ENCODE measurements at places on chromosomes 1 and 21.

DNA sequence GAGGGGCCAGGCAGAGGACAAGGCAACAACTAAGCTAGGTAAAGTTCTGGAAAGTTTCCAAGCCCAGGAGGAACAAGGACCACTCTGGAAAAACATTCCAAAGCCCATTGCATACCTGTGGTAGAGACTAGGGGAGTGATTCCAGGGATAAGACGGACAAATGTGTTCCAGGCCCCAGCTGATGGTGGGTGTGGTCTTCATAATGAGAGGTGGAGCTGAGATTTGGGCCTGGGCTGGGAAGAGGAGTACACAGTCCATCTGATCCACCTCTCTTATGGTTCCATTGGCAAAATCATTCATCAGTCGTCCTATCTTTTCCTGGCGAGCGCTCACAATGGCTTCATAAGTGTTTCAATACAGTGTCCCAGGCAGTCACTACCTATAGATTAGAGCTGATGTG, 4.5 kb downstream of the KLHDC7A start:
- DNase-seq, result no peak

- no peak for DNase-seq
These were observed 446.3 kb upstream of the NCAM2 start for GRCh38 chr21:20551939-20552338.

- DNase-seq, result no peak
These were observed 13.1 kb downstream of the ATP13A2 start for GRCh38 chr1:16998589-16998988.

DNA sequence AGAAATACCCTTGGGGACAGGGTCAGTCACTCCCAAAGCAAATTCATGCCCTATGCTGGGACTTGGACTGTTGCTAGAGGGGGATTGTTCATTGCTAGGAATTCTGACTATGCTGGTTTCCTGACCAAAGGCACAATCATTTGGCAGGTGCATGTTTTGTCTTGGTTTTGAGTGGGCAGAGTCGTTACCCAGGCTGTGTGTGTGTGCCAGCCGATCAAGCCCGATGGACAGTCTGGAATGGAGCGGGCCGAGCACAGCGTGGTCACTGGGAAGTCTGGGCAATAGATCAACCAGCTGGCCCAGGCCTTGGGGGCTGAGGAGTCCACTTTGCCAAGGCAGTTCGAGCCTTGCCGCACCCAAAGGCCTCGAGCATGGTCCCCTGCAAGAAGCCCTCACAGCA, 60.9 kb downstream of the HTR6 start:
- DNase-seq, result no peak

- no peak for DNase-seq
These were observed 361.7 kb upstream of the SNX7 start for GRCh38 chr1:98299861-98300260.

- peak; percentile 56 for DNase-seq
These were observed 29.6 kb upstream of the FMO1 start for GRCh38 chr1:171218661-171219060.

DNA sequence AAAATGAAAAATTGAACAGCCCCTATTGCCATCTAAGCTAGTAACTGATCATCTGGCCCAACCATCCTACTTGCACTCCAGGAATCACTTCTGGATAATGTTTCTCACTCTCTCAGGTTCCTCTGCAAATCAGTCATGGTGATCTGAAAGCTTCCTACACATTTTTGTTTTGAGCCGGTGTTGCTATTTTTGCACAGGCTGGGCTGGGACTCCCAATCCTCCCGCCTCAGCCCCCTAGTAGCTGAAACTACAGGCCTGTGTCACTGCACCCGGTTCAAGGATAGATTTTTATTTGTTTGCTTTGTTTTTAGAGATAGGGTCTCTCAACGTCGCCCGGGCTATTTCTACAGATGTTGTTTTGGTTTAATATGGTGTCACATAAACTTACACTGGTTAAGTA, 40.5 kb upstream of the HMCN1 start:
- DNase-seq, result no peak

- DNase-seq, result peak; percentile 49
These were observed 923.2 kb downstream of the LTN1 start for GRCh38 chr21:28069450-28069923.

DNA sequence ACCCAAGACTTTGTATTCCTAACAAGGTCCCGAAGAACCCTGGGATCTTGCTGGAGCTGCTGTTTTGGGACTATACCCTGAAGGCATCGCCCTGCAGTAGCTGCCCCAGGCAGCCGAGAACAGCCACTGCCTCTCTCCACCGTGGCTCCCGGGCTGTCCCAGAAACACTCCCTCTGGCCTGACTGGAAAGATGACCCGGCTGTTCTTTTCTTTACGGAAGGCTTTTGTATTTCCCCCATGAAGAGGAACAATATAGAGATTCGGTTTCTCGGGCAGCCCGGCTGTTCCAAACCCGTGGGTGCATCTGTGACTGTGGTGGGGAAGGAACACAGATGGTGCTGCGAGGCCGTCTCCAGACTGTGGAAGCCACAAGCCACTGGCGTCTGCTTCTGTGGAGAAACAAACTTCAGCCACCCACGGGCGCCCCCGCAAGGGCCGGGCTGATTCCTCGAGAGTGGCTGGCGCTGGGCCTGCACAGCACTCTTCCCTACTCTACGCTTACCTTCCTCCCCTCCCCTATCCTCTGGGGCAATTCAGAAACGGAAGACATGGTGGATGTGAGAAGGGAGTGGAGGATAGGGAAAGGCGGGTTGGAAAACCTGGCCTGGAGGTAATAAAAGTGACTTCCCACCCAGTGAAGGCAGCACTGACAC, 33.7 kb upstream of the VASH2 start:
- DNase-seq, result peak; percentile 35

GRCh38 chr1:237894131-237894530, 3.4 kb upstream of the ZP4 start:
- DNase-seq, result no peak

DNA sequence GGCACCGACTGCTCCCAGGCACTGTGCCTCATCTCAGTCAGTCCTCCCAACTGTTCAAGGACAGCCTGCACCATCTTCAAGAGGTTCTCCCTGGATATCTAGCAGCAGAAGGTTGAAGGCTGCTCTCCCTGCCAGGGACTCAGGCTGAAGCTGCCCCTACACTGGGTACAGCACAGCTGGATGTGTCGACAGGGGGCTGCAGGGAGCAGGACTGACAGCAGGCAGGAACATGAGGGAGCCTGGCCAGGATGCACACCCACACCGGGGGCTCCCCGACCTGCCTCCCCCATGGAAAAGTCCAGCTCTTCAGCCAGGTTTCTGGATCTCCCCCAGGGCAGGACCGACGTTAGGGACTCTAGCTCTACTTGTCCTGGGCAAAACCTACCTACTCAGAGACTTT, 20.5 kb downstream of the SETD4 start:
- no peak for DNase-seq

DNA sequence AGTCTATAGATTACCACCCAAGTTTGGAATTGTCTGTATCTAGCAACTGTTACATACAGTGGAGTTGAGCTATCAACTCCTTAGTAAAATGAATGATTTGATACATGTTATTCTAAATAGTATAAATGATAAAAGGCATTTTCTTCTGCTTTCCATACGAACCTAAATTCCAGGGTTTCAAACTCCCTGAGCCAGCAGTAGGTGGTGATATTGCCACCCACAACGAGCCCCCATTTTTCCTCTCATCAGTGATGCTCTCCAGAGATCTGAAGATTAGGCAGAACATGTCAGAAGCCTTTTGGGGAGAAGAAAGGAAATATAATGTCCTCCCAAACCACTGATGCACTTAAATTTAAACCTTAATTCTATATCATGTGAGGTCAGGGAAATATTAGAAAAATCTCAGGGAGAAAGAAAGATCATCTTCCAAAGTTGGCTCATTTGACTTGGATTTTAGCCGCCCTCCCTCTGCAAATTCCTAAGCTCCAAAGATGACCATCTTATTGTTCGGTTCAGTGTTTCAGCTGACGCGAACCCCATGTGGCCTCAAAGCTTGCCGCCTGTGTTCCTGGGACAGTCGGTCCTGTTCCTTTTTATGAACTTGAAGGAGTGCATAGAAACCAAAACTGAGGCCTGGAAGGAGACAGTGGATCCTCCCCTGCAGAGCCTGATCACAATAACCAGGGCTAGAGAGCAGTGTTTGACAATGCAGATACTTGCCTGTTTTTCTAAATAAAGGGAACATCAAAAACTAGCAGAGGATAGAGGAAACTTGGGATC, 2.3 kb downstream of the EVA1C start:
- DNase-seq, result peak; percentile 71

DNA sequence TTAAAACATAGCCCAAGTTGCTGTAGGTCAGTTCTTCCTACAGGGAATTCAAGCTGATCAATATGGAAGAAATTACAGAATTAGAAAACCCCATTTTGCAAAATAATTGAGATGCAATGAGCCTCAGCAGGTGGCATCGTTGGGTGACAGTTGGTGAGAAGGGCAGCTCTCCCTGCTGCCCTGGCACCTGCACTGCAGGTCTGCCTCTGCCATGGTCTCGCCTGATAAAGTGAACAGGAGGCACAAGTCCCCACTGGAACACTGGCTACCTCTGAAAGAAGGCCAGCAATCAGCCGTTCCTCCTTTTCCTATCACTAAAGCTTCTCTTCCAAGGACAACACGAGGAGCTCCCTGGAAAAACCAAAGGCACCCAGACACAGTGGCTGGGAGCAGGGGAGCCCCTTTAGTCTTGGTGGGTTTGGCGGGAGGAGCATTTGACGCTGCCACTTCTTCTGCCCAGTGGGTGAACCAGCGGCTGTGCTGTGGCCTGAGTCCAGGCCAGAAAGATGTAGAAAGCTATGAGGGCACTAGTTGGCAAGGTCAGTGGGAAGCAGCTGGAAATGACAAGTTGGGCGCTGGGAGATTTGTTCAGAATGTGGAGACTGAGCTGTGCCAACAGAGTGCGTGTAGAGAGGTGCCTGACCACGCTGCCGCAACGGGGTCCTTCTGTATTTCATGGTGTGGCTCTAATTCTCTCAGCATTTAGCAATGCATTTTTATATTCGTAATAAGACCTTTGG, 93.1 kb downstream of the RIPK4 start:
- DNase-seq, result peak; percentile 55

- no peak for DNase-seq
These were observed 61.7 kb downstream of the BACE2 start for GRCh38 chr21:41229509-41230248.

DNA sequence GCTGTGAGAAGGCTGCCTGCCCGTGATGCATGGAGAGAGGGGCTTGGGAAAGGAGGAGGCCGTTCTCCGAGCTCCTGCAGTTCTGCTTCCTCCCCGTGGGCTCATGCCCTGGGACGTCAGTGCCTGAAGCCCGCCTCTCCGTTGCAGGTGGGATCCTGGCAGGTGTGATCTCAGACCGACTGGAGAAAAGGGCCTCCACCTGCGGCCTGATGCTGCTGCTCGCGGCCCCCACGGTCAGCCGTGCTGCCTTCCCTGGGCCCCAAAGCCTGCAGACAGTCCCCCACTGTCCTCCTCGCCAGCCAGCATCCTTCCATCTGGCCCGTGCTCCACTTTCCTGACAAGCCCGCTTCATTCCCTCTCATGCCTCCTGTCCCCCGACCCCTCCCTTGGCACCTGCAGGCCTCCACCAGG, 50.9 kb downstream of the SLC37A1 start:
- DNase-seq, result no peak

GRCh38 chr1:164926107-164926506, 367.1 kb downstream of the PBX1 start:
- no peak for DNase-seq

GRCh38 chr1:228792601-228793000, 57.3 kb downstream of the RHOU start:
- no peak for DNase-seq

DNA sequence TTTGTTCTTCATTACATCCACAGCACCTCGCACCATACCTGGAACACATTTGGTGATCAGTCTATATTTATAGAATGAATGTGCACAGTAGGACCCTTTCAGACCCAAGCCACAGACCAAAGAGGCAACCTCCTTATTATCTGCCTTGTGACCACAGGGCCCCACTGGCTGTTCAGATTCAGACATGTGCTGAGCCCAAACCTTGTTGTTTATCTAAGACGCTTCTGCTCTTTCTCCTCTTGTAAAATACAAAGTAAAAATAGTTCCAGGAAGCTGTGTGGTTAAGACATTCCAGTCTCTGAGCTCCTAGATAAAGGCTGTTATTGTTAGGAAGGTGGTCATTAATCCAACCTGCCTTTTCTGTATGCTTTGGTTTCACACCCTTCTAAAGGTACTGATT, 3.6 kb upstream of the SCMH1 start:
- peak; percentile 74 for DNase-seq

DNA sequence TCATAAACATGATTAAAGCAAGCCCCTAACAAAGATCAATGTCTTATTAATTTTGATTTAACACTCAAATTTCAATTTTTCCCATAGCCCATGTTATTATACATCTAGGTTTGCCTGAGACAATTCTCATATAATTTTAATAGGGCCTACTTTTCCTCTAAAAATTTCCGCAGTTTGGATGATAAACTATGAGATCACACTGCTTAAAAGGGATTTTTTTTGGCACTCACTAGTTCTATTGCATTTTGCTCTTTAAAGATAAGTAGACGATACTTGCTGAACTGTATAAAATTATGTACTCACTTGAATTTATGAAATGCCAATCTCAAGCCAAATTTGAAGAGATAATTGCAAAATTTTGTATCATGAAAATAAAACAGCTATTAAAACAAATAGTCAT, 480.4 kb upstream of the ZRANB2 start:
- DNase-seq, result no peak

DNA sequence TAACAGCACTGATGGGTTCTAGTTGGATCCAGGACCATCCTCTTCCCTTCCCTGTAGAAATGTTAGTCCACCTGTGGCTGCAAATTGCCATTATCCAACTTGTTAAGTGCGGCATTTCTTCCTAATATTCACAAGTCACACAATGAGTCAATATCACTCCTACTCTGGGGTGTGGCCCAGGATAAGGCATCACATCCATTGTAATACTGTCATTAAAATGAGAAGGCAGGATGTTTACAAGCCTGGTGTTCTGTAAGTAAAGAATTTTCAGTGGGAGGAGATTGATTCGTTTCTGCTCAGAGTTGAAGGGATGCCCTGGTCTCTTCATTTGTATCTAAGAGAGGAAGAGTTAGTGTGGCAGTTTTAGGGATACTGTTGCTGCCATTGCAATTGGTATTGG, 18.1 kb upstream of the ARHGAP29 start:
- peak; percentile 65 for DNase-seq

- DNase-seq, result no peak
These were observed 171.5 kb downstream of the RUNX1 start for GRCh38 chr21:34877485-34878128.

DNA sequence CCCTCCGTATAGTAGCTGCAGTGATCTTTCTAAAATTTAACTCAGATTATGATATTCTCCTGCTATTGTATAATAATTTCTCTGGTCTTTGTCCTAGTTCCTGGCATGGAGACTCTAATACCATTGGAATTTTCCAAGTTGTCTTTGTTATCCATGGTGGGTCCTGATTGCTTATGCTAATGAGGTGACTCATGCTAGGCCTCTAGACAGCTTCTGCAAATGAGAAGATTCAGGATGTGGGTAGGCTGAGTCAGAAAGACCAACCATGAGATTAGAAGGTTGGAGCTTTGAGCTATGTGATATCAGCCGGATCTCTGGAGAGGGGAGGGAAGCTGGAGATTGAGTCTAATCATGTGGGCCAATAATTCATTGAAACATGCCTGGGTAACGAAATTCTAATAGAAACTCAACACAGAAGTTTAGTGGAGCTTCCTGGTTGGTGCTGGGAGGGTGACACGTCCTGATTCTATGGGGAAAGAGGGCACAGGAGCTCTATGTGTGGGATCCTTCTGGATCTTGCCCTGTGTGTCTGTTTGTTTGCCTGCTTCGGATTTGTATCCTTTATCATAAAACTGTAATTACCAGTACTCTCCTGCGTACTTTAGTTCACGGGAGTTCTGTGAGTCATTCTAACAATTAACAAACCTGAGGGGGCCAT, 73.2 kb upstream of the CNIH3 start:
- DNase-seq, result peak; percentile 100

GRCh38 chr1:85027242-85027983, 20.9 kb downstream of the MCOLN3 start:
- peak; percentile 34 for DNase-seq
